ENCODE measurements at places on chromosomes 6 and 20.
A peak's percentile ranks its signal among the peaks of the same experiment; 100 is the strongest.

GRCh38 chr6:139531148-139532115, 157.0 kb upstream of the CITED2 start:
- no peak for DNase-seq

DNA sequence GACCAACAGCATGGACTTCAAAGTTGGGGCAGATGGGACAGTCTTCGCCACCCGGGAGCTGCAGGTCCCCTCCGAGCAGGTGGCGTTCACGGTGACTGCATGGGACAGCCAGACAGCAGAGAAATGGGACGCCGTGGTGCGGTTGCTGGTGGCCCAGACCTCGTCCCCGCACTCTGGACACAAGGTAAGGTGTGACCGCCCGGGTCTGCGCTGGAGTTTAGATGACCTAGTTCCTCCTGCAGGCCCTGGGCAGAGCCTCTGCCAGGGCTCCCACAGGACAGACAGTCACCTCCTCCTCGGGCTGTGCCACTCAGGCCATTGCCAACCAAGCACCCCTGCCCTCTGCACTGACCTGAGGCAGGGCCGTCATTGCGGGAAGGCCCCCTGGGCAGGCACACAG, 322.1 kb downstream of the TAF4 start:
- DNase-seq = no peak

DNA sequence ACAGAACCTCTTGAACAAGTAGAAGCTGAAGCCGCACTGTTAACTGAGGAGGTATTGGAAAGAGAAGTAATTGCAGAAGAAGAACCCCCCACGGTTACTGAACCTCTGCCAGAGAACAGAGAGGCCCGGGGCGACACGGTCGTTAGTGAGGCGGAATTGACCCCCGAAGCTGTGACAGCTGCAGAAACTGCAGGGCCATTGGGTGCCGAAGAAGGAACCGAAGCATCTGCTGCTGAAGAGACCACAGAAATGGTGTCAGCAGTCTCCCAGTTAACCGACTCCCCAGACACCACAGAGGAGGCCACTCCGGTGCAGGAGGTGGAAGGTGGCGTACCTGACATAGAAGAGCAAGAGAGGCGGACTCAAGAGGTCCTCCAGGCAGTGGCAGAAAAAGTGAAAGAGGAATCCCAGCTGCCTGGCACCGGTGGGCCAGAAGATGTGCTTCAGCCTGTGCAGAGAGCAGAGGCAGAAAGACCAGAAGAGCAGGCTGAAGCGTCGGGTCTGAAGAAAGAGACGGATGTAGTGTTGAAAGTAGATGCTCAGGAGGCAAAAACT, 40.1 kb downstream of the ZBTB2 start:
- no peak for DNase-seq

DNA sequence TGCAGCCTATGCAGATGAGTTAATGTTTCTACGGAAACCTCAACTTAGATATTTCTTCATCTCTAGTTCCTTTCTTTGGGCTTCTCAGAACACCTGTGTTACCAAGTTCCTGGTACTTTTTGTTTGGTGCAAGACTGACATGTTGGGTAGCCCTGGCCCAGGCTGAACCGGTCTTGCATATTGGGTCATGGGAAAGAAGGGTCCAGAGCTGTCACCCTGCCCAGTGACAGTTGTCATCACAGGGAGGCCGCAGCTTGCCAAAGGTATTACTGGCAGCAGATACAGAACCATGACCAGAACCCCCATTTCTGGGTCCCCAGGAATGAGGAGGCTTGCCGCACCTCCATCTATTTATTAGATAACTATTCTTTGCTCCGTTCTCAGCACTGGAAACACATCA, 40.2 kb downstream of the PDYN start:
- DNase-seq = no peak

DNA sequence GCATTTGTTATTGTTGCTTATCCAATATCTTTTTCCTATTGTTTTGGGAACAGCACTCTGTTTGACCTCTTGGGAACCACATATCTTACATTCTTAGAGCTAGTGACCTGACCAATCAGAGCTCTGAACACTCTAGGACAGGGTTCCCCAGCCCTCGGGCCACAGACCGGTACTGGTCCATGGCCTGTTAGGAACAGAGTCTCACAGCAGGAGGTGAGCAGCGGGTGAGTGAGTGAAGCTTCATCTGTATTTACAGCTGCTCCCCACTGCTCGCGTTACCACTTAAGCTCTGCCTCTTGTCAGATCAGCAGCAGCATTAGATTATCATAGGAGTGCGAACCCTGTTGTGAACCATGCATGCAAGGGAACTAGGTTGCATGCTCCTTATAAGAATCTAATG, 226.0 kb upstream of the TSHZ2 start:
- no peak for DNase-seq

DNA sequence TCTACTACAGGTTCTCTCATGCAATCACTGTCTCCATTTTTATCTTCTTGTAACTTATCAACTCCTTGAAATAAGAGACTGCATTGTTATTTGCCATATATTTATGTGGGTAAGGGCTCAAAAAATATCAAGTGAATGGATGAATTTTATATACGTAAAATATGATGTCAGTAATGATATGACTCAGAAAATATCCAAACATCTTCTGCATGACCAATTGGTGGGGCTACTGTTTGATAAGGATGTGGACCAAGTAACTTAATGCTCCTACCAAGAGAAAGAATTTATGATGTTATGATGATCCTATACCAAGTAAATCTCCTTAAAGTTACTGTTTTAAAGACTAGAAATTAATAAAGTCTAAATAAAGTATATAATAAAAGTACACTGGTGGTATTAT, 103.7 kb downstream of the OGFRL1 start:
- DNase-seq = no peak

DNA sequence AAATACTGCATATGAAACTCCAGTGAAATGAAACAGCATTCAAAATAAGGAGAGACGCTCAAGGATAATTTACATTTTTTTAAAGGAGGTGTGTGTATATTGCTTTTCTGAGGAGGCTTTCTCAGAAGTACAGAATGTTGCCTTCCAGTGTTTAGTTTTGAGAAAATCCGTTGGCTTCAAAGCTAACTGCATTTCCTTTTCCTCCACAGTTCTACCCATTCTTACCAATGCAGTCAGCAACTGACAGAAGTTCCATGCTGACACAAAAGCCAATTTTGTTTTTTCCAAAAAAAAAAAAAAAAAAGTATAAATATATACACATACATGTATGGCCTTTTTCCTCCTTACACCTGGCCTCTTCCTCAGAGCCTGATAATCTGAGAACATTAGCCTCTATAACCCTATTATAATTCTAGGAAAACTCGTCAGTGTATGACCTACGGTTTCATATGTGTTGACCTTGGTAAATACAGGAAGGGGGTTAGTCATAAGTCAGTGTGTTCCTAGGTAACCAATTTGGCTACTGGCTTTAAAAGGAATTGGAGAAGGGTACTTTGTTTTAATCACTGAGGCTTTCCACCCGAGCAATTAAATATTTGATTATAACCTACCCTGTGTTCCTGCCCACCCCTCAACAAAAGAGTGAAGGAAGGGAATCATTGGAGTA, 24.2 kb downstream of the MGME1 start:
- no peak for DNase-seq

- no peak for DNase-seq
Observed at GRCh38 chr20:34522969-34523871, 7.0 kb downstream of the DYNLRB1 start.

- no peak for DNase-seq
Observed at GRCh38 chr20:9099372-9099771, 30.5 kb downstream of the PLCB4 start.

GRCh38 chr6:38192487-38192886, 373.0 kb downstream of the ZFAND3 start:
- no peak for DNase-seq

GRCh38 chr20:29689411-29690225, 1567.8 kb upstream of the DEFB115 start:
- DNase-seq = no peak

DNA sequence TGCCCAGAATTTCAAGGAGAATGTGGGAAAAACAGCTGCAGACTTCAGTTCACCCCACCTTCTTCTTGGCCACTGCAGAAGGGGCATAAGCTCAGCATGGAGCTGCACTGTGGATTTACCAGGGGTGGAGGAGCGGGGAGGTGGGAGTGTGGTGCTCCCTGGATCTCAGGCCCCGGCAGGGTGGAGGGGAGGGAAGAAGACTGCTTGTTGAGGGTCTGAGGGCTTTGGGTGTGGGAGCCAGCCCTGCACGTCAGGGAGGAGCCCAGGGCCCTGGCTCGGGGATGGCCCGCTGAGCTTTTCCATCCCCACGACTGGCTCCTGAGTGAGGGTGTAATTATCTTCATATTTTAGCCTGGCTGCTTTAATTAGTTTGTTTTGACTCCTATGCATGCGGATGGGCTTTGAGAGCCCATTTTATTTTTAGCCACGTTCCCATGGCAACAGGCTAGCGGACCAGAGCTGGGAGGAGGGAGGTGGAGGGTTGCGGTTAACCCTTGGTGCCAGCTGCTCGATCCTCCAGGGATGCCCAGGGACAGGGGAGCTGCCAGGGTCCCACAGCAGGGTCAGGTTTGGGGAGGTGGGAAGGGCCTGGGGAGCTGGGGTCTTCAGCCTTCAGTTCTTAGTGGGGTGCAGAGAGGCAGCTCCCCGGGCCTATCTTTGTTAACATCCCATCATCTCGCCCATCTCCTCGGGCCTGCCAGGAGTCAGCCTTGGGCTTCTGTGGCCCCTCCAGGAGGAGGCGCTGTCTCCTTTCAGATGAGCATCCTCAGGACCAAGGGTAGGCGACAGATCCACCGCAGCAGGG, 68.2 kb downstream of the RAB44 start:
- DNase-seq = peak; percentile 16

GRCh38 chr20:549722-550496, 6.3 kb upstream of the CSNK2A1 start:
- no peak for DNase-seq

DNA sequence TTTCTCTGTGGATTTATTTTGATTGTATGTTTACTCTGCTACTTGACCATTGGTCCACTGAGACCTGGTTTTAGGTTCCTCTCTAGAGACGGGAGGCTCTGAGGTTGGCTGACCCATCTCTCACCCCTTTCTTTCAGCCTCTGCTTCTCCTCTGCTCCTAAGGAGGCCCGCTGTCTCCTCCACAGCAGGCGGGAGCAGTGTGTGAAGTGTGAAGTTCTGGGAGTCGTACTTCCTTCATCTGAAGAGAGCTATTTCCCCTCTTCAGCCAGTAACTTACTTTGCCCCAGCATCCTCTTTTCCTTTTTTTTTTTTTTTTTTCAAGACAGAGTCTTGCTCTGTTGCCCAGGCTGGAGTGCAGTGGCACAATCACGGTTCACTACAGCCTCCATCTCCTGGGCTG, 21.1 kb downstream of the PDRG1 start:
- DNase-seq = no peak

GRCh38 chr6:124002377-124003081, 198.9 kb downstream of the NKAIN2 start:
- DNase-seq = no peak

GRCh38 chr20:57378646-57379262, 12.4 kb upstream of the RBM38 start:
- no peak for DNase-seq

DNA sequence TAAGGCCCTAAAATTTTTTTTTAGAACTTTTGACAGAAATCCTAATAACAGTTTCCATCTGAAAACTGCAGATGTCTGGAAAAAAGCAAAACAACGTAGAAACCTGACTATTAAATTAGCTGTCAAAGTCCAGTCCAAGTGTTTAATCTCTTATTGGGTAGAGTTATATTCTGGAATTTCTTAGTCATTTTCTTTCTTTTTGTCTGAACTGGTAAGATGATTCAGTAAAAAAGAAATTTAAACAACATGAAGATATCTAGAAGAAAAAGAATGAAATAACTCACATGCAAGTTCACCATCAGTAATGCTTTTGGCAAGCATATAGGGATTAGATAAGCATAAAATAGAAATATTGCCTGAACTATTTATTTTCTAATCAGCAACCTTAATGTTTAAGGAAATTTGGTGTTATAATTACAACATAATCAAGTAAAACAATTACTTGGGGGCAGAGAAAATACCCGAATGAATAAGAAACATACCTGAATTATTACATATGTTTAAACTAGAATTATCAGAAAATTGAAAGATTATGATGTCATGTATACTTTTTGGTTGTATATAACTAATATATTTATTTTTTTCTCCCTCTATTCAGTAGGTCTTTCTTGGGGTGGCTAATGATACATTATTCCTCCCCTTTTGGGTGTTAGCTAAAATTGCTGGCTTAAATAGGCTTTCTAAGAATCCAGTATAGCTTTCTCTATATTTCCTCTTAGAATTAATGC, 51.1 kb downstream of the FAM83B start:
- DNase-seq = no peak

DNA sequence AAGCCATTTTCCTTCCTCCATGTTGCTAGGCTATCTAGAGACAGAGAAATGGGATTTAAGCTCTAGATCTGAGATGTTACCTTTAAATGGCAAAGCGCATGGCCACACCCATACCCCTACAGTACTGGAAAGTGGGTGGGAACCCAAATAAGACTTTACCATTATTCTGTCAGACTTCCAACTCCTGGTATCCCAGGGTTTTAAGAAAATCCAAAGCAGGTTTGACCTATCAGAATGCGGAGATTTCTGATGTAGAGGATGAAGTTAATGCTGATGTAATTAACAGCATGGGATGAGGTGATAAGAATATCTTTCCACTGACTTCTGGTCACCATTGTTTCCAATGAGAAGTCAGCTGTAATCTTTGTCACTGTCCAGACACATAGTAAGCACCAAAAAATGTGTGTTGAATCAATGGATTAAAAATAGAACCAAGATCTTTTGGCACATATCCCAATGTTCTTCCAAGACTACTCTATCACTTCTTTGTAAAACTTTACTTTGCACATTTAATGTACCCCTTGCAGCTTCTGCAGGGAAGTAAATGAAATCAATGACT, 140.8 kb upstream of the INSM1 start:
- no peak for DNase-seq

DNA sequence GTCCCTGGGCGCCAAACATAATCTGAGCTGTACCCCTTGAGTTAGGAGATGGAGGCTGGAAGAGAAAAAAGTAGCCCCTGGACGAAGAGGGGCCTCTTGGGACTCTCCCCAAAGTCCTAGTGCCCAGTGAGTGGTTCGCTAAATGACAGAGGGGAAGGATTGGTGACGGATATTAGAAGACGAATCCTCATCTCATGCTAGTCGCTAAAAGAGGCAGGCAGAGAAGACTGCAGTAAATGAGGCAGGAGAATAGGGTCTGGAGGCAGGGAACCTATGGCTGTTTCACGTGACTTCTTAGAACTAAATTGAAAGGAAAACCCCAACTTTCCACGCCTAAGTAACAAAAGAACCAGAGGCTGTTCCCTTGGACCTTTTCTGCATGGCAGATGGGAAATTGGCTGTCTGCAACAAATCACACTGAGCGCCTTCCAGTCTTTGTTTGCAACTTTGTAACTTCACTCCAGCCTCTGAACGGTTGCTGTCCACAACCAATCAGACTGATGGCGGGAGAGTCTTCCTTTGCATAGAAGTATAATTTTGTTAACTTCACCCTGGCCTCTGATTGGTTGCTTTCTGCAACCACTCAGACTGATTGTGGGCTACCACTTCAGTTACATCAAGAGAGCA, 731 bp upstream of the RBL1 start:
- peak; percentile 49 for DNase-seq

GRCh38 chr6:81215092-81215432, 537.4 kb downstream of the TENT5A start:
- DNase-seq = peak; percentile 99

GRCh38 chr6:1113916-1114540, 197.9 kb upstream of the FOXQ1 start:
- DNase-seq = no peak
